Suppressor macrophage treated with lipopolysaccharide for 1 hour (primary cell): ENCODE measurements at places on chromosomes 11 and 22.
A peak's percentile ranks its signal among the peaks of the same experiment; 100 is the strongest.

GRCh38 chr11:2709429-2709828 is 9.6 kb upstream of the KCNQ1OT1 start:
- no peak for DNase-seq

- DNase-seq, result no peak
Observed at GRCh38 chr11:12528487-12528886, 145.7 kb upstream of the TEAD1 start.

- DNase-seq, result no peak
Observed at GRCh38 chr11:6538456-6538855, 41.4 kb downstream of the DNHD1 start.

DNA sequence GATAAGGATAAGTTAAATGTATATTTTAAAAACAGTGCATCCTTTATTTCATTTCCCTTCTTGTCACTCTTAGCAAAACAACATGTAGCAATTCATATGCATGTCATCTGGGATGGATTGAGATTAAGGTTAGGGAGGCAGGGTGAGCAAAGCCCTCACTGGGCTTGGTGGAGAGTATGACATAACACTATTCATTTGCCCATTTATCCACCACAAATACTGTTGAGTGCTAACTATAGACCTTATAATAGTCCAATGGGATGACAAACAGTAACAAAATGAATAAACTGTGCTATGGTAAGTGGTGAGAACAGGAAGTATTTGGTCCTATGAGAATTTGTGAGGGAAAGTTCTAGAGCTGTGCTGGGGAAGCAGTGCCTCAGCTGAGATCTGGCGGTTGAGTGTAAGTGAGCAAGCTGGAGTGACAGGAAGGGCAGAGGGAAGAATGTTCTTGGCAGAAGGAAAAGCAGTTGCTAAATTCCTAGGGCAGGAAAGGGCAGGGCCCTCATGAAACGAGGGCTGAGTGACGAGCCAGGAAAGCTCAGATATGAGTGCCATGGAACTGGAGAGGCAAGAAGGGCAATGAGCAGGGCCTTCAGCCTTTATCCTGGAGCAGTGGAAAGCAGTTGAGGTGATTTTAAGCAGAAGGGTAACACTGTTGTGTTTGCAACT is 6.7 kb downstream of the HSD17B12 start:
- peak; percentile 13 for DNase-seq

GRCh38 chr11:123698546-123699127 is 42.8 kb downstream of the ZNF202 start:
- peak; percentile 33 for DNase-seq

DNA sequence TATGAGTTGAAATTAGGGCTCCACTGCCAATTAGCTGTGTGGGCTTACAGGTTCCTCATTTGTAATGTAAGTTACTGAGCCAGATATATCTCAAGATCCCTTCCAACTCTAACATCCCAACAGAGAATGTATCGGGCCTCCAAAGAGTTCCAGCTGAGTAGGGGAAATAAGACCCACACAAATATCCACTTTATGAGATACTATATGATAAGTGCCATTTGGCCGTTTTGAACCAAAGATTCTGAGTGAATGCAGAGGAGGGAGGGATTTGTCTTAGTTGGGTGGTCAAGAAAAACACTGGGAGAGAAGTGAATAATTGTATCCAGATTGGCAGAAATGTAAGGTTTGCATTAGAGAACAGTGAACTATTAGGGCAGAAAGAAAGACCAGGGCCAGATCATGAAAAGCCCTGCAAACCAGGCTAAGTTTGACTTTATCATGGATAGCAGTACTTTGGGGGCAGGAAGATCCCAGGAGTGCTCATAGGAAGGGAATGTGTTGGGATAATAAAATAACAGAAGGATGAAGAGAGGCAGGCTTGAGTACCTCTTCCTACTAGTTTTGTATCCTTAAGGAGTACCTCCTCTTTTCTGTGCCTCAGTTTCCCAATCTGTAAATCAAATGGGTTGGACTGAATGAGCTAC is 63.9 kb downstream of the RPL27A start:
- no peak for DNase-seq

DNA sequence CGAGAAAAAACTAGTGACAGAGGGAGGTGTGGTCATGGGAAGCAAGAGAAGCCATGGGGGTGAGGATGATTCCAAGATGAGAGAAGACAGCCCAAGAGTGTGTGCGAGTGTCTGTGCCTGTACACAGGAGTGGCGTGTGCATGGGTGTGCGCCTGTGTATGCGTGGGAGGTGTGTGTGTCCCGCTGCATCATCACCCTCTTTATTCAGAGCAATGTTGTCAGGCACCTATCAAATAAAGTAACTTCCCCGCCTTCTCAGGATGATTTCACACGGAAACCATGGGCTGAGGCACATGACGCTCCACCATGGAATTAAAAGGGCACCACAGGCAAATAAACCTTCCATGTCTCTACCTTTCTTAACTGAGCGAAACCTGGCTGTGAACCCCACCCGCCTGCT is 24.6 kb downstream of the MS4A10 start:
- no peak for DNase-seq

DNA sequence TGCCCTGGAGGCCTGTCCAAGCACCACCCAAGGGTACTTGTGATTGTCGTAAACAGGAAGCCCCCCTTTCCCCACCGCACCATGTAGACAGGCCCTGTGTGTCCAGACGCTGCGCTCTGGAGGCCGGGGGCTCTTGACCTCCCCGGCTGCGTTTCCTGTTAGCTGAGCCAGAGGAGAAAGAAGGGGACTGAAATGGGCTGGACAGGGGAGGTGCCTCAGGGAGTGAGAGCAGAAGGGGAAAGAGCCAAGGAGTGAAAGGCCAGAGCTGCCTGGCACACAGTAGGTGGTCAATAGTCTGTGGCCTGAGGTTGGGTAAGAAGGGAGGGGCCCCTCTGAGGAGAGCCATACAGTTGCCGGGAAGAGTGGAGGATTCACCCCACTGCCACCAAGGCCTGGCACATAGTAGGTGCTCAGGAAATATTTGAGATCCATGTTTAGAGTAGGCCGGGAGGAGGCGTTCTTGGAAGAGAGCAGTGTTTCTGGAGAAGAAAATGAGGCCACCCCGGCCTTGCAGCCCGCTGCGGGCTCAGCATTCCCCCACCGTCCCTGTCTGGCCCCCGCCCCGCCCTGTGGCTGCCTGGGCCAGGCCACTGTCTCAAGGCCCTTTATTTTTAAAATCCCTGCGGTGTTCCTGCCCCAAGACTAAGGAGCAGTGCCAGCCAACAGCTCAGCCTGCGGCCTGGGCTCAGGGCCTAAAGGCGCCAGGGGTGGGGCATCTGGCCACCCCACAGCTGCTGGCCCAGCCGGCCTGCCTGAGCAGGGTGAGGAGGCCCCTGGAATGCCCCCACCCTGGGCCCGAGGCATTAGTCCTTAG is 13.6 kb upstream of the CDC42EP1 start:
- no peak for DNase-seq

DNA sequence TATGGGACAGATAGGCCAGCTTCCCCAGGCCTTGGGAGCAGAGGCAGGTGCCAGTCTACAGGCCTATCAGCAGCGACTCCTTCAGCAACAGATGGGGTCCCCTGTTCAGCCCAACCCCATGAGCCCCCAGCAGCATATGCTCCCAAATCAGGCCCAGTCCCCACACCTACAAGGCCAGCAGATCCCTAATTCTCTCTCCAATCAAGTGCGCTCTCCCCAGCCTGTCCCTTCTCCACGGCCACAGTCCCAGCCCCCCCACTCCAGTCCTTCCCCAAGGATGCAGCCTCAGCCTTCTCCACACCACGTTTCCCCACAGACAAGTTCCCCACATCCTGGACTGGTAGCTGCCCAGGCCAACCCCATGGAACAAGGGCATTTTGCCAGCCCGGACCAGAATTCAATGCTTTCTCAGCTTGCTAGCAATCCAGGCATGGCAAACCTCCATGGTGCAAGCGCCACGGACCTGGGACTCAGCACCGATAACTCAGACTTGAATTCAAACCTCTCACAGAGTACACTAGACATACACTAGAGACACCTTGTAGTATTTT is 26.6 kb upstream of the L3MBTL2 start:
- DNase-seq, result no peak

DNA sequence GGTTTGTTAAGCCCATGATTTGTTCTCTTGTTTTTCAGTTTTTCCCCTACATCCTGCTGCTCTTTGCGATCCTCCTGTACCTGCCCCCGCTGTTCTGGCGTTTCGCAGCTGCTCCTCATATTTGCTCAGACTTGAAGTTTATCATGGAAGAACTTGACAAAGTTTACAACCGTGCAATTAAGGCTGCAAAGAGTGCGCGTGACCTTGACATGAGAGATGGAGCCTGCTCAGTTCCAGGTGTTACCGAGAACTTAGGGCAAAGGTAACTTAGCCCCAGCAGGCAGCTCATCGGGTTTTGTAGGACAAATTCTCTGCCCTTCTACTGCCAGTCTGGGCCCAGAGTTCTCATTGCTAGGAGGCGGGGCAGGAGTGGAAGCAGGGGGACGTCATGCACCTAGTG is 49.7 kb downstream of the PANX1 start:
- no peak for DNase-seq

GRCh38 chr11:10792385-10793068 is 16.2 kb downstream of the EIF4G2 start:
- peak; percentile 95 for DNase-seq

DNA sequence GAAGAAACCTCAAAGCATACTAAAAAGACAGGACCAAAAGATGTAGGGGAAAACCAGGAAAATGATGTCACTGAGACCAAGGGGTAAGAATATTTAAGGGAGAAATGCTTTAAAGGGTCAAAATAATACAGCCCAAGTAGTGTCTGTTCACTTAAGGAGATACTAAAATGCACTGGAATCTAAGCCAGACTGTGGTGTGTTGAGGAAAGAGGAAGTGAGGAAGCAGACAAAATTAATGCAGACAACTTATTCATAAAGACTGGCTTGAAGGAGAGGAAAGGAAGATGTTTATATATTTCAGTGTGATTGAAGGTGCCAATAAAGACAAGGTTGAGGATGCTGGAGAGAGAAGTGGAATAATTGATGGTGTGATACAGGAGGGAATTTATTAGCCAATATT is 15.7 kb downstream of the ZNF215 start:
- no peak for DNase-seq

DNA sequence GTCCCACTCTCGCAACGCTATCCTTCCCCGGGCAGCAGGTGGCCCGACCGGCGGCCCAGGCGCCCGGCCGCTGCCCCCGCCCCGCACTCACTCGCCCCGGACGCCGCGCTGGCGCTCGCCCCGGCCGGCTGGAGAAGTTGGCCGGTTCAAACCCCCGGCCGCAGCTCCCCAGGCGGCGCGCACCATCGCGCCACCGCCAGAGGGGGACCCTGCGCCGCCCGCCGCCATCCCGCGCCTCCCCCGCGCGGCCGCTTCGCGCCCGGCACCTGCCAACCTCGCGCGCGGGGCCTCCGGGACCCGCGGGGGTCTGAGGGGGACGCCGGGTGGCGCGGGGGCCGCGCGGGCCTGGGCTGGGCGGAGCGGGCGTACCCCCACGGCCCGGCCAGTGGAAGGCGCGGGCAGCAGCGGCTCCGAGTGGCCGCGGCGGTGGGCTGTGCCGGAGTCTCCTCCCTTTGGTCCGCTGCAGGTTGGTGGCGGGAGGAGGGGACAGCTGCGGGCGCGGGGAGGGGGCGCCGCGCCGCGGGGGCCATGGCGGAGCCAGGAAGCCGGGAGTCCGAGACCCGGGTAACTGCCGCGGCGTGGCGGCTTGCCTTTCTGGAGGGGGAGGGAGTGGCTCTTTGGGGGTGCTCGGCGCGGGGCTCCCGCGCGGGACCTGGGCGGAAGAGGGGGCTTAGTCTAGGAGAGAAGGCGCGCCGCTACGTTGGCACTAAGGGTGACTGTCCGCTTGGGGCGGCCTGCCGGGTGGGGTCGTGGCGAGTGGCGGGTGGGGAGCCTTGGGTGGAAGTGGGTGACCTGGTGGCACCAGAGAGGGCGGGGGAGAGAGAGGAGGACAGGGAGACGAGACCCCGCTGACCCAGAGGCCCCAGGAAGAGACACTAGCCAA is at the start of the genes MPST and TST:
Gene MPST (plus strand): TSS at position 434 of the 883 bp plus-strand sequence. CDS start 95 bp downstream, at position 529.
Gene TST (minus strand): TSS at position 139 of the 883 bp plus-strand sequence. CDS start 715 bp downstream, outside the sequence.
- peak; percentile 76 for DNase-seq
